ENCODE measurements at places on chromosomes 5 and 9. TPM values are rescaled to one million over a fixed set of nuclear protein-coding genes. Genes with fewer than 3 reads are reported as not detected.

FABP6 gene
- not detected for total RNA-seq

PCDHB5 gene
- total RNA-seq = 2.9 TPM

- peak; percentile 93 for DNase-seq
Observed at GRCh38 chr9:88011005-88011766, 36.9 kb upstream of the CDK20 start.

GRCh38 chr9:99180199-99180598 lies 41.5 kb downstream of the ALG2 start:
- no peak for DNase-seq

Data from osteoblast (primary cell).